ENCODE measurements at places on chromosomes 11 and 22. TPM values are rescaled to one million over a fixed set of nuclear protein-coding genes. Genes with fewer than 3 reads are reported as not detected.

- no peak for DNase-seq
Observed at GRCh38 chr11:119529063-119529845, 106.3 kb upstream of the THY1 start.

The MS4A4A gene
- total RNA-seq: 12.1 TPM

- no peak for DNase-seq
Observed at GRCh38 chr11:65159012-65159411, 11.0 kb upstream of the SPDYC start.

- DNase-seq: no peak
Observed at GRCh38 chr11:13101644-13102512, 92.8 kb downstream of the RASSF10 start.

DNA sequence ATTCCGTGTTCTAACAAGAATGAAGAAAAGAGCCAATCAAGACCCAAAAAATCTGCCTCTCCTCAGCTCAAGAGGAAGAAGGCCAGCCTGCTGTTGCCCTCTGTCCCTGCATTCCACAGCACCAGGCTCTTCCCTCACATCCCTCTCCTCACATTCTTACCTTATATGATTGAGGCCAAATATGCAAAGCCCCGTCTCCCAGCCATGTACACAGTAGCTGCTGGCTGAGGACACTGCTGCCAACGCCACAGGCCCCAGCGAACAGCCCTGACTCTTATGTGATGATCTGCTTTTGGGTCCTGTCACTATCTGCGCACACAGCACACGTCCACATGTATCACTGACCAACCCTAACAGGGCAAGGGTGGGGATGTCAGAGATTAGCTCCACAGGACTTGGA lies 60.2 kb downstream of the MICAL3 start:
- no peak for DNase-seq
